ENCODE measurements at places on chromosomes 7 and 10.

DNA sequence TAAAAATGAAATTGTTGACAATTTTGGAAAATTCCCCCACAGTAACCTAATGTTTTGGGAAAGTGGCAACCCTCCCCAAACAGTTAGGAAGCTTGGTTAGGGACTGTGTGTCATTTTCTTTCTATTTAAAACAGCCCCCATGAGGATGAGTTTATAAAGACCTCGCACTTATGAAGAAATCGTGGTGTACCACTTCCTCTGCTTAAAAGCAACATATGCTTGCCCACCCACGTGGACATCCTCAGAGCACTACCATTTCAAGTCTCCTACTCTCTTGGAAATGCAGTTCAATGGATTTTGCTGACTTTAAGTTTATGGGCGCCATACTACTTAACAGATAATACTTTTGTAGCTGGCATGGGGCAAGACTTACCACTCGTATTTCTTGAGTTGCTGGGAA lies 223.8 kb downstream of the DYNC1I1 start:
- no peak for DNase-seq

GRCh38 chr7:137110091-137110509 lies 233.4 kb downstream of the PTN start:
- no peak for DNase-seq

GRCh38 chr10:28778524-28778923 lies 101.2 kb downstream of the BAMBI start:
- DNase-seq = no peak

- peak; percentile 100 for DNase-seq
Measured at GRCh38 chr10:14074062-14074884, 256.5 kb downstream of the FRMD4A start.

DNA sequence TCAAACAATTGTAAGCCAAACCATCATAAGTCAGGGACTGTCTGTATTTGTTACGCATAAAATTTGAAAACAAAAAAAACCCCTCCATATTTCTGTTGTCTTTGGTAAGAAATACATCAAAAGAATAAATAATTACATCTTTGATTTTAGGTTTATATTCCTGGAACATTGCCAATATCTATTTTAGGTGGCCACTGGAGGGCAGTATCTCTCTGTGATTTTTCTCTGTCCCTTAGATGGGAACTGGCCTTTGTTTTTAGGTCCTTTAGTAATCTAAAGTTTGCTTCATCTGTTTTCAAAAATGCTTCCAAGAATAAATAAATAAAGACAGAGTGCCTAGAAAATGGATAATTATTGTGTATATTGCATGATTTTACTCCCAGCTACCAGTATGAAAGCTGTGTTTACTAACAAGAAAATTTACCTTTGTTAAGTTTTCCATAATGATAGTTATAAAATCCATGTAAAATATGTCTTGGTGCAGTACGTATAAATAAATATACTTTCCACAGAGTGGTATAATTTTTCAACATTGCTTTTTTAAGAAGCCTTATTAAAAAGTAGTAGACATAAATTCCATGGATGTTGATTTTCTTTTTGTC lies 64.2 kb downstream of the PHYHIPL start:
- DNase-seq = peak; percentile 22

- peak; percentile 43 for DNase-seq
Measured at GRCh38 chr10:114869520-114869892, 47.9 kb downstream of the FHIP2A start.

DNA sequence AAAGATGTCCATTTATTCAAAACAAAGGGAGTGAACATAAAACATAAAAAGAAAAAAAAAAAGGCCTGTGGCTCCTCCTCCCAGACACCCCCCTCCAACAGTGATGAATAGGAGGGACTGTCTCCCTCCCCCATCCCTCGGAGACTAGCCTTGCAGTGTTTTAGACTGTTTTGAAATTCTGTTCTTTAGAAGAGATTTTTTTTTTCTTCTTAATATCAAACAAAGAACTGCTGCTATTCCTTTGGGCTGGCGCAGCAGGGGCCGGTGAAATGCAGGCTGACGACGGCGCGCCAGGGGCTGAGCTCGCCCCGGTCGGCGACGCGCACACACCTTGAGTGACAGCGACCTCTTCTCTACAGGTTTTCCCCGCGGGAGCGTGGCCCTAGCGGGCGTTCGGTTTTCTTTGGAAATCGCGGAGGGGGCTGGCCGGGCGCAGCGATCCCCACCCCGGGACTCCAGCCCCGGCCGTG lies at the start of gene LANCL2:
LANCL2 (plus strand) TSS at position 133 of the 470 bp plus-strand sequence. CDS start 689 bp downstream, outside the sequence.
- DNase-seq = no peak

DNA sequence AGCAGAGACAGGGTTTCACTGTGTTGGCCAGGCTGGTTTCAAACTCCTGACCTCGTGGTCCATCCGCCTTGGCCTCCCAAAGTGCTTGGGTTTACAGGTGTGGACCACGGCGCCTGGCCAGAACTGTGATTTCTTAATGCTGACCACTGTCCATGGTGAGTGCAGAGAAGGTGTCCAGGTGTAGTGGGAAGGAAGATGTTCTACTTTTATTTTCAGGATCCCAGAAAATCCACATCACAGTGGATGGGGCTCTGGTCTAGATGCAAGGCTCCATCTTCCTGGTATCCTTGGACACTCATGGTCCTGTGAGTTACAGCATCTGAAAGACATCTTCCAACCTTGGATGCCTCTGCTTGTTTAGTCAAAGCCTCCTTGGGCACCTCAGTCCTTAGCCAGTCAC lies 92.7 kb downstream of the CCDC3 start:
- DNase-seq = no peak

- no peak for DNase-seq
Measured at GRCh38 chr7:45068236-45069023, 20.3 kb downstream of the NACAD start.

DNA sequence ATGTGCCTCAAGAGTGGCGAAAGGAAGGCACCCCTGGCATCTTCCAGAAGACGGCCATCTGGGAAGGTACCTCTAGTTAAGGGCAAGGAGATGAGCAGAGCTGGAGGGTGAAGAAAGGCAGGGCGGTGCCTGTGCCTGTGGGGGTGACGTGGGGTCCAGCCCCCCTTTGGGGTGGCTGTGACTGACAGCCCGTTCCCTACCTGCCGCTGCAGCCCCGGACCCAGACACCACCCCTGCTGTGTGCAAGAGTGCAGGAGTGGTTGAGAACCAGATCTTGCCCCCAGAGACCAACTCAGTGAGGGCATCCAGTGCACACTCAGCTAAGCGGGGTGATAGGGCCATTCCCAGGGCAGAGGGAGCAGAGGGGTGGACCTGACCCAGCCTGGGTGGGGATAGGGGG lies 4.3 kb upstream of the MUC17 start:
- no peak for DNase-seq

DNA sequence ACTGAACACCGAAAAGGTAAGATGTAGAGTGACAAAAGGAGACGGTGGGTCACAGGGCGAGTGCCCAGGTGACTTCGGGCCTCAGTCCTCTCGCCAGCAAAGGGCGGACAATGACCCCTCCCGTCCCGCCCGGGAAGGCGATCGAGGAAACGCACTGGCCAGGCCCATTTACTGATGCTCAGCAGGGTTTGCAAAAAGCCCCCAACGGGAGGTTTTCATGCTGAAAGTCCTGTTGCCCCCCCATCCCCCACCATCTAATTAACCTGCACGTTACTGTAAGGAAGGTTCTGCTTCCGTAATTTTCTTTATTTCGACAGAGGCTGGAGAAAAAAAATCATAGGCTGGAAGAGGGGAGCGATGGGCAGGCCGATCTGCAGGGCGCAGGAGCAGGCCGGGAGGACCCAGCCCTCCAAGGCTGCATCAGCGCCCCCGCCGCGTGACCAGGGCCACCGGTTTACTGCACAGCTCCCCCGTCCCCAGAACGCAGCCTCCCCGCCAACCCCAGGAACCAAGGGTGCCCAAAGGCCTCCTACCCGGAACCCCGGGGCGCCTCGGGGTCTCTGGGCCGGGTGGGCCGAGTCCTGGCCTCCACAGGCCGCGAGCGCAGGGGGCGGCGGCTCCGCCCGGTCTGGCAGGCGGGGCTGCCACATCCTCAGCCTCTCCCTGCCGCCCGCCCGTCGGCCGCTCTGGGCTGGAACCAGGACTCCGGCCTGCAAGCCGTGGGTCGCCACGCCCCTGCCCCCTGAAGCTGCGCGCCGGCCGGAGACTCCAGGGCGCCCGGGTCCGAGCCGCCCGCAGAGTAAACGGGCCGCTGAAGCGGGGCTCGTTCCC lies 613 bp downstream of the OAT start:
- peak; percentile 24 for DNase-seq

DNA sequence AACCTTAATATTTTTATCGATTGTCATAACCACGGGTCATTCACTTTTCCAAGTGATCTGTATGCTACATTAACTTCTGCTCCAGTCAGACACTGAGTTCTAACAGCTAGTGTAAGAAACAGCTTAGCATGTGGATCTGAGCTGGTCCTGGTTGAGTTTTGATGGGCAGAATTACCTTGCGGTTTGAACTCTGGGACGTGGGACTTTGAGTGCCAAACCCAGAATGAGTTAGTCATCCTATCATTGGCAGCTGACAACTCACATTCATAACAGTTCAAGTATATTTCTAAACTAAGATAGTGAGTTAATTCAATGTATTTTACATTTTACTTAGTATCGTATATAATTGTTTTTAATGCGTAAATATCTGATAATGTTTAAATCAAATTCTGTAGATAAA lies 43.2 kb downstream of the C7orf33 start:
- no peak for DNase-seq

DNA sequence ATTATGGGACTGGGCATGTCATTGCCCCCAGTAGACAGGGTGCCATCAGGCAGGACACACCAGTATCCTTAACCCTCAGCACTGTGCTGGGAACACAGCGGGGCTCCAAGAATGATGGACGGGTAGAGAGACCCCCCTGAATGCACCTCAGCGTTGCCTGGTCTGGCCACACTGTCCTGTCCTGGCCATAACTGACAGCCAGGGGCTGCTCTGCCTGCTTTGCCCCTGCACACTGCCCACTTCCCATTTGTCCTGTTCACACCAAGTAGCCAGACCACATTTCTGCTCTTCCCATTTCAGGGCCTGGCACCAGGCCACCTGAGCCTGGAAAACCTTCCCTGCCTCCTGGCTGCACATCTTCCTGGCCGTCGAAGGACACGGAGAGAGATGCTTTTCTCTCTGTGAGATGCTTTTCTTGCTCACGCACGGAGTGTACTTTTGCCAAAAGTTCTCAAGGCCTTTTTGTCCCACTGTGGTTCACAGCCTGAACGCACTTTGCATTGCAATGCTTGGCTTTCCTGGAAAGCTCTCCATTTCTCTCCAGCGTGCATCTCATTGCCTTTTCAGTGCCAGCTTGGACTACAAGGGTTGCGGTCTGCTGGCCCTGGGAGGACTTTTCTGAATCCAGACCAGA lies 131.0 kb upstream of the EEPD1 start:
- no peak for DNase-seq

DNA sequence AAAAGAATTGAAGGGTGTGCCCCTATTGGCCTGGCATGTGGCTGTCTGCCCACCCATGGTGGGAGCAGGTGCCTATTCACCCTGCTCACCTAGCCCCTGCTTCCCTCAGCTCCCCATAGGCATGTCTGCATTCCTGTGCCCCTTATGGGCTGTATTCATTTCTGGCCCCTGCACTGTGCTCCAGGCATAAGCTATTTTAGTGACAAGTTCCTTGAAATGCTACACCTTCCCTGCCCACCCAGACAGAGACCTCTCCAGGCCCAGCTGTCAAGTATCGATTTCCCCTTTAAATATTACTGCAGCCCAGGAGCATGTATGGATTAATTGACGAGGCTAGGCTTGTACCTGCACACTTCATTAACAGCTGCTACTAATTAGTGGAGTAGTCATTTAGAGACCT lies 235.4 kb downstream of the RPS24 start:
- no peak for DNase-seq

GRCh38 chr7:80206763-80207162 lies 72.1 kb downstream of the GNAI1 start:
- no peak for DNase-seq

DNA sequence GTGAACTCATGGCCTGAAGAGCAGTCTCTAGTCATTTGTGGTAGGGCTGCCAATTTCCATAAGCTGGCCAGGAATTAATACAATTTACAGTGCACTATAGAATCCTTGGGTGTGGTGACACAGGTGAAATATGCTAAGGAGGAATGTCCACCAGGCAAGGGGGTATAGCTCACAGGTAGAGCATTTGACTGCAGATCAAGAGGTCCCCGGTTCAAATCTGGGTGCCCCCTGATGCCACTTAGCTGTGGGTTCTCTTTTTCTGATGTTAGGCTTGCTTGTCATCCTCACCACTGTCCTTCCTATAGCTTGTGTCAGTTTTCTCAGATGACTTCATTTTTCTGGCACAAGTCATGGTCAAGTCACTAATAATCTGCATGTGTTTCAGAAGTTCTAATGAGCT lies 108.7 kb downstream of the ZNF467 start:
- no peak for DNase-seq

DNA sequence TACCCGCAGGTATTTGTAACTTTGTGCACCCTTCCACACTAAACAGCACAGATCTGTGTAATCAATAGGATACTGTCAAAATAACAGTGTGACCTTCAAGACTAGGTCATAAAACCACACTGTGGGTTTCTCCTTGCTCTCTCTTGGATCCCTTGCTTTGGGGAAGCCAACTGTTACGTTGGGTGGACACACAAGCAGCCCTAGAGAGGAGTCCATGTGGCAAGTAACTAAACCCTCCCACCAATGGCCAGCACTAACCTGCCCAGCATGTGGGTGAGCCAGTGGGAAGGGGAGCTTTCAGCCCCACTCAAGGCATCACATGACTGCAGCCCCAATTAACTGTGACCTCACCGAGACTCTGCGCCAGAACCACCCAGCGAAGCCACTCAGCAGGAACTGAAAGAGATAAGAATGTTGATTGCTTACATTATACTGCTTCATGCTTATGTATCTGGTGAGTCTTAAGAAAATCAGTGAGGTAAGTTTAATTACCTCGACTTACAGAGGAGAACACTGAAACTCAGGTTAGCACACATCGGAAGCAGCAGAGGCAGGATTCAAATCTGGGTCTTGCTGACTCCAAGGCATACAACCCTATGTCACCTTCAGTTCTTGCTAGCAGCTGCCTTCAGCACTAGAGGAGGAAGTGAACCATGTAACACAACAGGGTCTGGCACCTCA lies 9.4 kb upstream of the ZC3HAV1 start:
- no peak for DNase-seq

DNA sequence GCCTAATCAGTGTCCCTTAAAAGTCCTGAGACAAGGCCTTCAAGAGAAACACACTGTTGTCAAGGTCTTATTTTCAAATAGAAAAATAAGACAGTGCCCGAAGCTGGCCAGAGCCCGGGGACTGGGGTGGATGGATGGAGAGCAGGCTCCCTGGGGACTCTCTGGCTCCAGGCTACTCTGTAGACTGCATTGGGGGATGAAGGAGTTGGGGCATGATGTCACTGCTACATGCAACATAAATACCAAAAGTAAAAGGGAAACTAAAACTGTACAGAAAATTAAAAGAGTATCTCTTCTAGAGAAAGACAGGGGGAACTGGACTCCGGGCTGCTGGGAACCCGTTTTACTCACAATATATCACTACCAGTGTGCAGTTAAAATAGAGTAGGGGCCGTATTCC lies 629.8 kb downstream of the KCNMA1 start:
- DNase-seq = no peak

- DNase-seq = no peak
Measured at GRCh38 chr7:108592646-108593201, 23.1 kb downstream of the DNAJB9 start.

Measured in AG09319 (cell line).